ENCODE measurements at places on chromosomes 4 and X.
A peak's percentile ranks its signal among the peaks of the same experiment; 100 is the strongest.

DNA sequence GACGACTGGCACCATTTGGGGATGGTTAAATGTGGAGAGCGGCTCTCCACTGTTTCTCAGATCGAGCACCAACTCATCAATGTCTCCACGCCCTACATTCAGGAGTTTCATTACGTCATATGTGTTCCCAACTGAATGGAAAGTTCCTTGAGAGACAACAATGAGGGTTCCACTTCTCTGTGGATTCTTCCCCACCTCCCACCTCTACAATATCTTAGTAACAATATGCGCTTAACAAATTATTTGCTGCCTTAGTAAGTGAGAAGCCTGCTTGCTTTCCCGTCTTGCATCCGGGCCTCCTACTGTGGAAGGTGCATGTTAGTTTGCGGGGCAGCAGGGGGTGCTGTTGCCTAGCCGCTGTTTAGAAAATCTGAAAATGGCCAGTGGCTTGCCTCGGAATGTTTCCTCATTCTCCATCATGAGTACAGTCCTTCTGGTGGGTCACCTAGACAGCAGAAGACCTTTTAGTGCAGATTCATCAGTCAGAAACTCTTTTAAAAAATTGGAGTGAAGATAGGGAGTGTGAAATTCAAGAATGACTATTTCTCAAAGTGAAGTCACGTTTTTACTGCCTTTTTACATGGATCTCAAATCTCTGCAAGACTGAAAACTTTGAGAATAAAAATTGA, 55.7 kb downstream of the PHOX2B start:
- DNase-seq, result peak; percentile 35

DNA sequence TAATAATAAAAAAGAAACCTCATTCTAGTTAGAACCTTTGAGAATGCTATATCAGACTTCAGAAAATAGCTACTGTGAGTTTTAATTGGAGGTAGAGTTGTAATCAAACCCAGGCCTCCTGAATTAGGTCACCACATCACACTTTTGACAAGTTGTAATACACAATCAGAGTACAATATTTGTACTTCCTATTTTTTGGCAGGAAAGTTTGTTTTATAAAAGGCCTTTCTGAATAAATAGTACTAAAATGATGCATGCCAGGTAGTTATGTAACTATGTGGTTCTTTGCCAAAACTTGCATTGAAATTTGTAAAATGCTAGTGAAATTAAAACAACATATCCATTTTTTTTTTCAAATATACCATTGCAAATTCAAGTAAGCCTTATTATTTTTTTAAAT, 26.8 kb downstream of the ADH7 start:
- no peak for DNase-seq

GRCh38 chr4:82585690-82586435, 24.1 kb upstream of the TMEM150C start:
- peak; percentile 19 for DNase-seq

- DNase-seq, result no peak
These were observed 27.5 kb upstream of the MTM1 start for GRCh38 chrX:150540965-150541364.

- DNase-seq, result peak; percentile 77
These were observed 1.2 kb downstream of the ELF2 start for GRCh38 chr4:139175646-139176301.

DNA sequence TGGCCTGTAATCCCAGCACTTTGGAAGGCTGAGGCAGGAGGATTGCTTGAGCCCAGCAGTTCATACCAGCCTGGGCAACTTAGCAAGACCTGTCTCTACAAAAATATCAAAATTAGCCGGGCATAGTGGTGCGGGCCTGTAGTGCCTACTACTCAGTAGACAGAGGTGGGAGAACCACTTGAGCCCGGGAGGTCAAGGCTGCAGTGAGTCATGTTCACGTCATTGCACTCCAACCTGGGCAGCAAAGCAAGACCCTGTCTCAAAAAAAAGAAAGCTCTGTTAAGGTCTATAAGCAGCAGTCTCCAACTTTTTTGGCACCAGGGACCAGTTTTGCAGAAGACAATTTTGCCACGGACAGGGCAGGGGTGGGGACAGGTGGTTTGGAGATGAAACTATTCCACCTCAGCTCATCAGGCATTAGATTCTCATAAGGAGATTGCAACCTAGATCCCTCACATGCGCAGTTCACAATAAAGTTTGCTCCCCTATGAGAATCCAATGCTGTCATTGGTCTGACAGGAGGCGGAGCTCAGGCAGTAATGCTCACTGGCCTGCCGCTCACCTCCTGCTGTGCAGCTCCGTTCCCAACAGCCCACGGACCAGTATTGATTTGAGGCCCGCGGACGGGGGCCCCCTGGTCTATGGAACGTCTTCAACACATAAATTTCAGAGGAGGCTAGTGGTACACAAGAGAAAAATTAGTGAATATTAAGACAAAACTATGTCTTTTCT, 67.9 kb downstream of the KLHL8 start:
- no peak for DNase-seq

DNA sequence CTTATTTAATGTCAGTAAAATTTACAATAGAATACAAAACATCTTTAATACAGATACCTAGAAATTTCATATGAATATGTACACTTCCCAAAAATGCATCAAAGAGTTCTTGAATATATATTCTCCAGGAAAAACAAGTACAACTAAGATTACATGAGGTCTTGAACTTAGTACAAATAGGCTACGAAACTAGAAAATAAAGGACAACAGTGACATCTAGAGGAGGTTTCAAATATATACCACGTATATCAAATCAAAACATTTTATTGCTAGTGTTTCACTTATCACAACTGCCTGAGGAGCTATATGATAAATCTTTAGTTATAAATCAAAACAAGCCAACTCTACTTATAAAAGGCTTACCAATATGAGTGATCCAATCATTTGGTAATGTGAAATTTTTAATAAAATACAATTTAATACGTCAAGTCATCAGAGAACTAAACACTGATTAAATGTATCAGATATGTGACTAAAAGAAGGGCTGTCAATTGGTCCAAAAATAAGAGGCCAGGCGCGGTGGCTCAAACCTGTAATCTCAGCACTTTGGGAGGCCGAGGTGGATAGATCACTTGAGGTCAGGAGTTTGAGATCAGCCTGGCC, 36.6 kb downstream of the ANAPC10 start:
- no peak for DNase-seq

GRCh38 chr4:4334798-4335520, 44.9 kb downstream of the ZBTB49 start:
- DNase-seq, result no peak

- no peak for DNase-seq
These were observed 1.8 kb downstream of the ACOX3 start for GRCh38 chr4:8438743-8439142.

Data from right kidney (tissue), 9 donors.